ENCODE measurements at places on chromosomes 4 and X. TPM values are rescaled to one million over a fixed set of nuclear protein-coding genes. Genes with fewer than 3 reads are reported as not detected.

CPLX1 gene
- total RNA-seq, result not detected

SORCS2 gene
- total RNA-seq, result 0.22 TPM

DNA sequence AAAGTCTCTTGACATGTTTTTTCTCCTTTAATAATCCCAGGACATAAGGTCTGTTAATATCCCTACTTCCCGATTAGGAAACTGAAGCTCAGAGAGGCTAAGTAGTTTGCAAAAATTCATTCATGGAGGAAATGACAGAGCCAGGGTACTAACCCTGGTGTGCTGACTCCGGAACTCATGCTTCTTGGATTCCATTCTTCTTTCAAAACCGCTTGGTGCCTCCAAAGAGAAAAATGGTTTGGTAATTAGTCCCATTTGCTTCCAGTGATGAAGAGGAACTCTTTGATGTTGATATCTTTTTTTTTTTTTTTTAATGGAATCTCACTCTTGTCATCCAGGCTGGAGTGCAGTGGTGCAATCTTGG lies 146.9 kb downstream of the PALLD start:
- no peak for DNase-seq

CLGN gene
- total RNA-seq, result 7.7 TPM

DNA sequence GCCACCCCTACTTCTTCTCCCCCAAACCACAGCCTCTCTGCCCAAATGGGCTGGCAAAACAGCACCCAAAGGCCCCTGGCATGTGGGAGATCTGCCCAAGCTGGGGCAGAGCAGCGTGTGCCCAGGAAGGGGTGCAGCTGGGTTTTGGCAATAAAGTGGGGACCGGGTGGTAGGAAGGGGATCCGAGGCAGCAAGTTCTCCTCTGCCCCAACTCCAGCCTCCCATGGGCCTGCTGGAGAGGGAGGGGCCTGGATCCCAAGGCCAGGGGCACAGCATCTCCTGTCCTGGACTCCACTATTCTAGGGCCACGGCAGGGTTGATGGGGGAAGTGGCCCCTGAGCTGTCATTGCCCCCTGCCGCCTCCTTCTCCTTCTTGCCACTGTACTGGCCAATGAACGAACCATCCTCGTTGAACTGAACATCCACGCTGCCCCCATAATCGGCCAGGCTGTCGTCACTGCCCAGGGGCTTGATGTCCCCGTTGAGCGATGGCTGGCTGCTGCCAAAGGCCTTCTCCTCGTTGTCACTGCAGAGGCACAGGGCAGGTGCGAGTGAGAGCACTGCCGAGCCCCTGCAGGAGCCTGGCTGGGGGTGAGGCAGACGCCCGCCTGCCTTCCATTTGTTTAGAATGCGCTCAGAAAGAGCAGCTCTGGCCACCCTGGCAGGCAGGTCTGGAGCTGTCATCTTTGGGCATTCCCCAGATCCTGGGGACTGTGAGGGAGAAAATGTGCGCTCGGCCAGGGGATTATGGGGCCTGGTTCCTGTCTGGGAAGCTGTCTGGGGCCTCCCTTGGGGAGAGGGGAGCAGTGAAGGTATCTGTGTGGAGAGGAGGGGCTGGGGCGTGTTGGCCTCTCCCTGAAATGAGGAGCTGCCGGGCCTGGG lies 23.4 kb downstream of the L1CAM start:
- DNase-seq, result no peak

DNA sequence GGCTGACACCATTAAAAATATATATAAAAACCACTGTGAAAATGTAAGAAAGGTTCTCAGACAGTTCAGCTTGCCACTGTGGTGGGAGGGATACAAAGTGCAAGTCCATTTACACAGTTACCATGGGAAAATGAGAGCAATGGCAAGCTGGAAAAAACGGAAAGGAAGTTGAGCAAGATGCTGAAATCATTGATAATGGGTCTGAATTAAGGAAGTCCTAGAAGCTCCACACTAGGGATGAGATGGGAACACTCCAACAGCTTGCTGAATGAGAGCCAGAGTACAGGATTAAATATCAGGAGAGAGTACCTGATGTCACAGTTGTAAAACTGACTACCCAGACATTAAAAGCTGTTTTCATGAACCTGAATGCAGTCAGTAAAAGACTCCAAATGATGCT lies 218.6 kb downstream of the PRDM5 start:
- no peak for DNase-seq

RHOXF2 gene
- not detected for total RNA-seq

DNA sequence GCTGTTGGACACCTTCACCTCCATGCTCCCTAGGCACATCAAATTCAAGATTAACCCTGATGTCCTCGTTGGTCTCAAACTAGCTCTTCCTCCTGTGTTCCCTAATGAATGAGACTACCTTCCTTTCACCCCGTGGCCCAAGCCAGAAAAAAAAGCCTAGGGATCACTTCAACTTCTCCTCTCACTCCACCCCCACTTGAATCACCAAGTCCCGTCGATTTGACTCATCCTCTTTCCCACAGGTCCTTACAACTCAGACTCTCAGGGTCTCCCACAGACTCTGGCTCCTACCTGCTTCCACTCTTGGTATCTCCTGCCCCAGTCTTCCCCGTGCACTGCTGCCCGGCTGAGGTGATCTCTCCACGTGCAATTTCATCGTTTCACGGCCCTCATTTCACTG lies 8.5 kb downstream of the SLC25A43 start:
- no peak for DNase-seq

DNA sequence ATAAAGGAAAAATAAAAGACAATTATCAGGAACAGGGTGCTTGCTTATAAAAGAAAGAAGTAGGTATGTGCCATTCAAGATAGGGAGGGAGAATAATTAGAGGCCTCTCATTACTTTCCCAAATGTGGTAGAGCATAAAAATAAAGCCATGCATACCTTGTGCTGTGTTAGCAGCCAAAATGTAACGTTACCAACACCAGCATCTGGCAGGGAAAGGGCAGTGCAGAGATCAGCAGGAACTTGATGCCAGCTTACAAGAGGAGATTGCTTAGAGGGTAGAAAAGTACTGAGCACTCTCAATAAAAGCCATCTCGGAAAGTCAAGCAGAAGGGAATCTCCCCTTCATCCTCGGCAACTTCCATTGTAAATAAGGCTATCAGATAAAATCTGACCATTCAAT lies 195.6 kb downstream of the RASL11B start:
- no peak for DNase-seq

ZNF157 gene
- total RNA-seq, result 0.07 TPM

GRCh38 chr4:2337896-2338295 lies 76.0 kb upstream of the MXD4 start:
- DNase-seq, result no peak

- no peak for DNase-seq
These were observed 456 bp downstream of the SNX12 start for GRCh38 chrX:71067712-71068043.

GRCh38 chr4:66797608-66798007 lies 747.7 kb downstream of the CENPC start:
- no peak for DNase-seq

DNA sequence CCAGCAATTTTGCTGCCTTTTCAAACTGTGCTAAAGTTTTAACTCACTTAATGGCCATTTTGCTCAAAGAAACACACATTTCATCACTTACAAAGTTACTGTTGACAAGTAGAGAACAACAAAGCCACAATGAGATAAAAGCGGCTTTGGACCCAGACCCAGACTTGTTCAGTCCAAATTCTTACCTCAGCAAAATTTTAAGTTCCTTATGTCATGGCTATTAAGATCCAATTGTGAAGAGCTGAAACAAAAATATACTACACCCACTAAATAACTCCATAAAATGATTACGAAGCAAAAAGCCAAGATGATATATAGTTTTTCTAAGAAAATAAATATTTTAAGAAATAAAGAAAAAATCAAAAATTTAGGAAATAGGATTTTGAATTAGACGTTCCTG lies 137.0 kb upstream of the INPP4B start:
- DNase-seq, result no peak

DNA sequence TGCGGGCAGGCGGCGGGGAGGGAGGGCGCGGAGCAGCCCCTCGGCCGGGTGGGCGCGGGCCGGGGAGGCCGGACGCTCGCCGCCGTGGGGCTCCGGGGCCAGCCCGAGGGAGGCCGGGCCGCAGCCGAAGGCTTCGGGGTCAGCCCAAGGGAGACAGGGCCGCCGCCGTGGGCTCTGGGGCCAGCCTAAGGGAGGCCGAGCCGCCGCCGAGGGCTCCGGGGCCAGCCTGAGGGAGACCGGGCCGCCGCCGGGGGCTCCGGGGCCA lies 251 bp downstream of the KIAA0232 start:
- no peak for DNase-seq

HELT gene
- not detected for total RNA-seq

OPRPN gene
- total RNA-seq, result not detected

ATP2B3 gene
- total RNA-seq, result not detected

GRCh38 chrX:125295337-125295736 lies 24.3 kb upstream of the TEX13C start:
- peak; percentile 31 for DNase-seq

MND1 gene
- 30.0 TPM for total RNA-seq

PAGE5 gene
- not detected for total RNA-seq

DRP2 gene
- 0.86 TPM for total RNA-seq

- no peak for DNase-seq
These were observed 227.0 kb downstream of the CPE start for GRCh38 chr4:165605811-165606210.

DNA sequence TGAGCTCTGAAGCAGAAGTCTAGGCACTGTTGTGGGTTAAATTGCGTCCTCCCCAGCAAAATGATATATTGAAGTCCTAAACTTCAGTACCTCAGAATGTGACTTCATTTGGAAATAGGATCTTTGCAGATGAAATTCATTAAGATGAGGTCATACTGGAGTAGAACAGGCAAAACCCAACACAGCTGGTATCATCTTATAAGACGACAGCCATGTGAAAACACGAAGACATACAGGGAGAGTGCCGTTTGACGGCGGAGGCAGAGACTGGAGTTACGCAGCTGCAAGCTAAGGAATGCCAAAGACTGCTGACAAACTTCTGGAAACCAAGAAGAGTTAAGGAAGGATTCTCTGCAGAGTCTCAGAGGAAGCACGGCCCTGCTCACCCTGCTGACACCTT lies 241.5 kb downstream of the MAML3 start:
- DNase-seq, result no peak

DNA sequence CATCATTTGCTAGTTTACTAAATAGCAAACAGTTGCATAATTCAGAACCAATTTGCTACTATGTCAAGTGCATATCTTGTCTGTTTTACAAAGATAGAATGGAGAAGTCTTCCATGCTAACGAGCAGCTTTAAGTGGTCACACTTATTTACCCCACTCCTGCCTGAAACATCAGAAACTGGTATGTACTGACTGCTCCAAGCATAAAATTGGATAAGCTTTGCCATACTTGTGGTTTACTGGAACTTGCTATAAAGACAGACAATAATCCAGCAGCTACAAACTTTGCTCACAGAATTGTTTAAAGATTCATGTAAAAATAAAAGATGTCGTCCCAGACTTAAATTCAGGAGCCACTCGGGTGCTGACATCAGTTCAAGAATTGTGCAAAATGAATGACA lies 13.3 kb upstream of the CDKL2 start:
- DNase-seq, result no peak

DNA sequence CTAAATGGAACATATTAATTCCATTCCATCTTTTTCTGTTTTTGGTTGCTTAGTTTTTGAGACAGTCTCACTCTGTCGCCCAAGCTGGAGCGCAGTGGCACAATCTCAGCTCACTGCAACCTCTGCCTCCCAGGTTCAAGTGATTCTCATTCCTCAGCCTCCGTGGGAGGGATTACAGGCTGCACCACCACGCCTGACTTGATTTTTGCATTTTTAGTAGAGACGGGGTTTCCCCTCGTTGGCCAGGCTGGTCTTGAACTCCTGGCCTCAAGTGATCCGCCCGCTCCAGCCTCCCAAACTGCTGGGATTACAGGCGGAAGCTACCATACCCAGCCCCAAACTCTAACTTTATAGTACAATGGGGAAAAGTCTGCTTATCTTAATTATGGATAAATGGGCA lies 11.2 kb downstream of the HNRNPD start:
- no peak for DNase-seq

GRCh38 chrX:134669378-134670098 lies 11.3 kb upstream of the PLAC1 start:
- no peak for DNase-seq

DNA sequence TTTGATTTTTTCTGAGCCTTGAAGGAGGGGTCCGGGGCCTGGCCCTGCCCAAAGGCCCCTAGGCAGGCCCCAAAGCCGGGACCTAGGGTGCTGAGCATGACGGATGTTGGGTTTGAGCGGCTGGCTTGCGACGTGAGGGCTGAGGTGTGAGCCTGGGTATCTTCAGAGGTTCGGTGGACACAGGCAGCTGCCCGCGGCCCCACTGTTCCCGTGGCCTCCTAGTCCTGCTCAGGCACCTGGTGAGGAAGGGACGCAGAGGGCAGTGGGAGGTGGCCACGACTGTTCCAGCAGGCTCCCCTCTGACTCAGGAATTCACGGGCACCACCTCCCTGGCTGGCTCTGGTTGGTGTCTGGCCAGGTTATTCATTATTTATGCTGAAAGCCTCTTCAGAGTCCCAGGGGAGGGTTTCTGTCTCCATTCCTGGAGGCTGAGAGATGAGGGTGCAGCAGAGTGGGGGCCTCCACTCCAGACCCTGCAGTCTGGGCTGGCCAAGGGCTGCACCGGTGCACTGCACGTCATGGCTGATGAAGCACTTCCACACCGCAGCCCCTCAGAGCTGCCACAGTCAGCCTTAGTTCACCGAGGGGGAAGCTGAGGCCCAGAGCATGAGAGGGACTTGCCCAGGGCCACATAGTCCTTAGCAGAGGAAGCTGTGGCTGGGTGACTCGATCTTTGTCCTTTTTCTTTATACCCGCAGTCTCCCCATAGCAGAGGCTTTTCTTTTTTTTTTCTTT lies 2.2 kb downstream of the MSANTD1 start:
- DNase-seq, result no peak

BMP3 gene
- total RNA-seq, result not detected

DNA sequence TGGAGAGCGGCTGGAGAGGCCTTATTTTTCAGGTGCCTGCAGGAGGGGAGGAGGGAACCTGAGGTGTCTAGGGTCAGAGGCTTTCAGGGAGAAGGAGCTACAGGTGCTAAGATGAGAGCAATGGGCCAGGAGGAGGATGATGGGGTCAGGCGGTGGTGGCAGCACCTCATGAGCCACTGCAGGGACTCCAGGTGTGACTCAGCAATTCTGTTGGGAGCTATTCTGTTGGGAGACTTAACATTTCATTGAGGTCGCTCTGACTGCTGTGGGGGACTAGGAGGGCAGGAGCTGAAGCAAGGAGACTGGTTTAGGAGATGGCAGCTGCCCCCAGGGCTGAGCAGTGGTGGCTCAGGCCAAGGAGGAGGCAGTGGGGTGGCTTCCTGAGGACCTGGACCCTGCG lies 65.0 kb downstream of the CLDN34 start:
- no peak for DNase-seq

- DNase-seq, result no peak
These were observed 52.0 kb upstream of the GLRB start for GRCh38 chr4:157023941-157024340.

- no peak for DNase-seq
These were observed 40.4 kb upstream of the MAOA start for GRCh38 chrX:43615660-43616059.

PPBP gene
- not detected for total RNA-seq

GRCh38 chrX:98299785-98300184 lies 1416.1 kb downstream of the RPA4 start:
- no peak for DNase-seq
